Left forelimb (tissue), 1 donor: ENCODE measurements at places on chromosomes 2 and 18.
A peak's percentile ranks its signal among the peaks of the same experiment; 100 is the strongest.

DNA sequence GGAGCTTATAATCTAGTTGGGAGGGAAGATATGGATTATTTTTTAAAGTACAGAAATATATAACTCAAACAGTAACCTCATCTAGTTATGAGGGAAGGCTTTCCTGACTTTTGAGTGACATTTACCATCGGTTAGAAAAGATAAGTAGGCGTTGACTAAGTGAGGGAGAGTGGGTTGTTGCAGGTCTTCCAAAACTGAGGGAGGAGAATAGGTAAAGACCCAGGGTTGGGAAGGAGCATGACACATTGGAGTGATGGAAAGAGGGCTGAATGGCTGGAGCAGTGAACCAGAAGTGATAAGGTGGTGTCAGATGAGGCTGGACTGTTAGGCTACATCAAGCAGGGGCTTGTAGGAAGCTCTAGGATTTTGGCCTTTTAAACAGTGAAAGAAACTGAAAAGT is 10.6 kb upstream of the NUP35 start:
- no peak for DNase-seq

- no peak for DNase-seq
Measured at GRCh38 chr18:69866212-69866611, 81.5 kb downstream of the CD226 start.

GRCh38 chr2:172427256-172427989 is at the start of gene ITGA6:
Gene ITGA6 (plus strand): TSS chr2:172427586.
- peak; percentile 75 for DNase-seq

DNA sequence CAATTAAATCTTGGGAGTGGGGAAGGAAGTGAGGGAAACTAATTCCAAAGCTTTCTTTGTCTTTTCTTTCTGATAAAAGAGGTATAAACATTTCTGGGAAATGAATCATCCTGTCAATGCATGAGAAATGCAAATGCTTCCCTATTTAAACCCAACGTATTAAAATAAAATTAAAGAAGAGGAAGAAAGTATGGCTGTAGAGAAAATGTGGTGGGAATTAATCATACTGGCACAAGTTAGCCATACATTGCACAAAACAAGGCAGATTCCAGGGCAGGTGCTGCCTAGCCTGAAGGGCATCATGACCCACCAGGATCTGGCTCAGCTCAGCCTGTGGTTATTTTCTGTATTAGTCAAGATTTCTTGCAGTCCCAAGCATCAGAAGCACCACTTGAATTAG is 338.0 kb downstream of the NYAP2 start:
- no peak for DNase-seq

GRCh38 chr2:196931555-196931954 is 5.0 kb upstream of the PGAP1 start:
- no peak for DNase-seq

DNA sequence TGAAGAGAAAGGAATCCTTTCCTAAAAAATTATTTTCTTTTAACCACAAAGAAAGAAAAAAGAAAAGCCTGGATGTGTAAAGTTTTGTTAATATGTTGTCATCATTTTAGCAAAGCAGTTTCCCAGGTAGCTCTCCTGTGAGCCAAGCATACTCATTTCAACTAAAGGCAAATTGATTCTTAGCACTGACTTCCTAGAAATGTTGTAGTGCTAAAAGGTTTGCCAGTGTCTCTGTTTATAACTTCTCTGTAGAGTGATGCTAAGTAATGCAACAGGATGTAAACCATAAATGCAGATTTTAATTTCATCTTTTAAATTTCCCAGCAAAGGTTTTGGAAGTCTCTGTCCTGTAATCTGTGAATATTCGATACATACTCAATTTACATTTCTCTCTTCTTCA is 10.2 kb downstream of the GATA6 start:
- no peak for DNase-seq

DNA sequence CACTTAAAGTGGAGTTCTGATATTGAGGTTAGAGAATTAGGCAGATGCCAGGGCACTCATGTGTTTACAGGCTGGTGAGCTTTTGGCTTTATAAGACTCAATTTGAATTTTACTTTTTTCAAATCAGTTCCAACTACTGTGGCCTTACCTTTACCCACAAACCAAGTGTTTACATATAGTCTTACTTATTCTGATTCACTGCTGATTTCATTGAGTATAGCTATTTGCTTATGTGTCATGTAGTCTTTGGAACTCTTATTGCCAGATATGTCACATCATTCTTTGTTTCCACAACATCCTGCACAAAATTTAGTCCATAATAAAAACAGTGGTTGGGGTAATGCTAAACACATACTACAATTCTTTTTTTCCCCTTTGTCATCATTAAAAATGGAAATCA is 96.5 kb downstream of the XIRP2 start:
- no peak for DNase-seq

GRCh38 chr2:215571689-215572088 is 135.8 kb upstream of the FN1 start:
- no peak for DNase-seq
